Body of pancreas (tissue), 4 donors: ENCODE measurements at places on chromosomes 6 and 20. TPM values are rescaled to one million over a fixed set of nuclear protein-coding genes. Genes with fewer than 3 reads are reported as not detected.

DNA sequence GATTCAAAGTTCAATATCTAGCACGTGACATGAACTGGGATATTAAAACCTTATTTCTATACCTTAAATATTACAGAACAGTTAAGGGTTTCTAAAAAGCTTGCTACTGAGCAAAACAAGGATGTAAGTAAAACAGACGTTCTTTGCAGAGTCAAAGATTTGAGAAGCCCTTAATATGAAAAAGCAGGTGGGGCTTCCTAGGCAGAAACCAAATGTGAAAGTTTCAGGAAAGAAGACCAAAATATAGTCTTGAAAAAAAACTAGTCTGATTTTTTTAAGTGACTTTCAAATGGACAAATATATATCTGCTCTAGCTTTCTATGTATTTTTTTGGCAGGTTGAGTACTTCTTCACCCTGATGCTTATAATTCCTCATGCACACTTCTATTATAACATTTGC, 63.2 kb downstream of the TNFRSF21 start:
- DNase-seq, result no peak

The OR2H2 gene
- not detected for total RNA-seq

The RHAG gene
- total RNA-seq, result not detected

DNA sequence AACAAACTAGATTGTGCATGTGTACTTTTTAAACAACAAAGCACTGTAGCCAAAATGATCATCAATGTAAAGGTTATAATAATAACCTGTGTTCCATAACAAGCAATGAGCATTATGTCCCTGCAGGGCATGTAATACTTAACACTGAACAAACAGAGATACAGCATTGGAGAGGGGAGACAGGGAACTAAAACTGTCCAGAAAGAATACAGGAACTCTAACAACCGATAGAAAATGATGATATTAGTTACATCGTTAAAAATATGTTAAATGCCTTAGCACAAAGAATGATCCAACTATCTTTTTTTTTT, 80.5 kb downstream of the COL9A1 start:
- DNase-seq, result no peak

GRCh38 chr6:111763381-111763780, 109.9 kb downstream of the FYN start:
- no peak for DNase-seq

DNA sequence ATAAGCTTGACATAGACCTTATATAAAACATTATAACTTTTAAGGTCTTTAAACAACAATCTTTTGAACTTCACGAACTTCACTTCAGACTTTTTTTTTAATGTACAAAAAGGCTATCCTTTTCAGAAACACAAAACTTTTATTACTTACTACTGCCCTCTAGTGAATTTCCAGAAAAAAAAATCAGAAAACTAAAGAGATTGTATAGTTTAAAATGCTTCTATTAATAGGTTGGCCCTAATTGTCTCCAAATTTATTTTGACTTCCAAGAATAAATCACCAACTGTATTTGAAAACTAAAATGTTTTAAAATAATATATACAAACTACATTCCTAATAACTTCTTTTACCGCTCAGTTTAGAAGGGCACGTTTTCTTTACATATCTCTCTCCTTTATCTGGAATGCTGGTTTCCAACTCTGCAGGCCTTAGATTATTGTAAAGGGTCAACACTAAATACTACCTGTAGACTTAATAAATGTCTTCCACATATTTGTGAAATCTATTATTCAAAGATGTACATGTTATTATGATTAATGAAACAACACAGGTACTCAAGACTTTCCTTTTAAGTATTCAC, 66.8 kb downstream of the LMBRD1 start:
- no peak for DNase-seq

The C6orf15 gene
- total RNA-seq, result not detected

- no peak for DNase-seq
Measured at GRCh38 chr20:5642155-5642981, 107.8 kb upstream of the SHLD1 start.

The COX4I2 gene
- not detected for total RNA-seq
